ENCODE measurements at places on chromosomes 7 and 10.

DNA sequence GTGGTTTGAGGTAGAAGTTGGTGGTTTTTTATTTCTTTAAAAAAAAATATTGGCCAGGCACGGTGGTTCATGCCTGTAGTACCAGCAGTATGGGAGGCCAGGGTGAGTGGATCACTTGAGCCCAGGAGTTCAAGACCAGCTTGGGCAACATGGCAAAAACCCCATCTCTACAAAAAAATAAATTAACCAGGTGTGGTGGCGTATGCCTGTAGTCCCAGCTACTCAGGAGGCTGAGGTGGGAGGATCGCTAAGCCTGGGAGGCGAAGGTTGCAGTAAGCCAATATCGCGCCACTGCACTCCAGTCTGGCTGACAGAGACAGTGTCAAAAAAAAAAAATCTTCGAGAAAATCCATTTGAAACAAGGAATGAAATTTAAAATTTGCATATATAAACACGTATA is 1.1 kb downstream of the IL2RA start:
- no peak for DNase-seq

DNA sequence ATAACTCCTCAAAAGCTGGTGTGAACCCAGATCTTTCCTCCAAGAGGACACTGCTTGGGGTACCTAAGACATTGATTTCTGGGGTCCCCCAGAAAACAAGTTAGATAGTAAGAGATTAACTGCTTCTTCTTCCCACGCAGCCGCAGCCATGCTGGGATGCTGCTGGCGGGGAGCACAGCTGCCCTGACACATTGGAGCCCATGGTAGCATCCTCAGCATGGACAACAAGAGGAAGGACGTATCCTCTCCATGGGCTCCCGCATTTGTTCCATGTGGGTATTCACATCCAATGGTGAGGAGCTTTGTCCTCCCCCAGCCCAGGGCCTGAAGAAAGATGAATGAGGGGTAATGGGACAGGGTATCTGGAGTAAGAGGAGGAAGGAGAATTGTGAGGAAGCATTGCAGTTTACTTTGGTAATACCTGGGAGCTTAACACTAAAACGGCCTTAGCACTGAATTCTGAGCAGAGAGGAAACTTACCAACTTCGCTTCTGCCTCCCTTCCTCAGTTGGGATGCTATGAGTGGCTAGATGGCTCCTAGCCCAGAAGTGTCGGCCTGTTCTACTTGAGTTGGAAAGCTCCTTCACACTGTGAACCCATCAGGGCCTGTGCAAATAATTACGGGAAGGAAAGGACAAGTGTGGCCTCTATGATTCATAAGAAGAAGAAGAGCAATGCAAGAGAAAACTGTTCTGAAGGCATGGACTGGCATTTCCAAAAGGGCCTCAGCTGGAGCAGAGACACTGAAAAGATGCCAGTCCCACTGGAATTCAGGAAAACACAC is 43.9 kb downstream of the C10orf120 start:
- DNase-seq = no peak

- no peak for DNase-seq
Measured at GRCh38 chr10:109358325-109358724, 565.0 kb downstream of the XPNPEP1 start.

DNA sequence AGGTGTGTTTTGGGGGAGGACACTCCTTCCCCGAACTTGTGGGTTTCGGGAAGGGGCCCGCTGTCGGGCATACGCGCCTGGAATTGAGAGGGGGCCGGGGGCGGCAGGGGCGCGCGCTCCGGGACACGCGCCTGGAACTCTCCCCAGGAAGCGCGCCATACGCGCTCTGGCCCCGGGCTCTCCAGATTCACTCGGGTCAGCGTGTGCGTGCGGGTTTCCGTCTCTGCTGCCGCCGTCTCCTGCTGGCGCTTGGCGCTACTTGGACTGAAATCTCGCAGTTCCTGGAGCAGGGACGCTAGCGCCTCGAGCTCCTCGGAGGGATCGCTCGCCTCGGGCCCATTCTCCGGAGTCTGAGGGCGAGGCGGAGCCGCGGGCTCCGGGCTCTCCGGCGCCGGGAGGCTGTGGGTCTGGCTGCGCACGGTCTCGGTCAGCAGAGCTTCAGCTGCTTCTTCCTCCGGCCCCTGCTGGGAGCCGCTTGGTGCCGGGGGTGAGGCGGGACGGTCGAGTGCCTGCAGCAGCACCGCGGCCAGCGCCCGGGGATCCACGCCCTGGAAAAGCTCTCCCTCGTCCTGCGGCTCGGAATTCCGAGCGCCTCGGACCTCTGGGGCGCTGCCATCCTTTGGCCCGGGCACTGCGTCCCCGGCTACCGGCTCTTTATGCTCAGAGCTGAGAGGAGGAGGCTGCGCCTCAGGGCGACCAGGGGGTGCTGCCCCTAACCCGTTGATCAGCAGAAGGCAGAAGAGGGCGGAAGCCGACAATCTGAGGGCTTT is 1.1 kb downstream of the VGF start:
- DNase-seq = no peak

- no peak for DNase-seq
Measured at GRCh38 chr7:90345595-90346335, 751 bp upstream of the GTPBP10 start.

GRCh38 chr7:25859412-25860274 is 292.4 kb upstream of the NFE2L3 start:
- no peak for DNase-seq

All from activated T-cell treated with anti-CD3 and anti-CD28 coated beads for 1 hour (primary cell).